ENCODE measurements at places on chromosomes 4 and X.

DNA sequence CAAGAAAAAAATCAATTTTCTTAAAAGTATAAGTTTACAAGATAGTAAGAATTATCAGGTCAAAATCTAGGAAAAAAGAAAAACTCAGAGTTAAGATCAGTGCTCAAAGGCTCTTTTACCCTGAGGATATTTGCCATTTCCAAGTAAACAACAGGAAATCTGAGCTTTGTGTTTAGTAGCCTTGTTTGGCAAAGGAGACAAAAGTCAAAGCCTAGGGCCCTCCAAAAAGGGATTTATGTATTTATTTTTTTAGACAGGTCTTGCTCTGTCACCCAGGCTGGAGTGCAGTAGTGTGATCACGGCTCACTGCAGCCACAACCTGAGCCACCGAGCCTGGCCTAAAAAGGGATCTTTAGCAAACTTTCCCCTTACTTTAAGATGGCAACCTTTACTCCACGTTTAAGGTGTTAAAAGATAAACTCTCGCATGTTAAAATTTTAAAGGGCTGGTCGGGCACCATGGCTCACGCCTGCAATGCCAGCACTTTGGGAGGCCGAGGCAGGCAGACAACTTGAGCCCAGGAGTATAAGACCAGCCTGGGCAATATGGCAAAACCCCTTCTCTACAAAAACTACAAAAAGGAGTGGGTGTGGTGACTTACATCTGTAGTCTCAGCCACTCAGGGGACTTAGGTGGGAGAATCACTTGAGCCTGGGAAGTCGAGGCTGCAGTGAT, 21.3 kb upstream of the OPHN1 start:
- DNase-seq: no peak

- no peak for DNase-seq
Measured at GRCh38 chrX:1442724-1443367, 9.9 kb downstream of the ASMTL start.

DNA sequence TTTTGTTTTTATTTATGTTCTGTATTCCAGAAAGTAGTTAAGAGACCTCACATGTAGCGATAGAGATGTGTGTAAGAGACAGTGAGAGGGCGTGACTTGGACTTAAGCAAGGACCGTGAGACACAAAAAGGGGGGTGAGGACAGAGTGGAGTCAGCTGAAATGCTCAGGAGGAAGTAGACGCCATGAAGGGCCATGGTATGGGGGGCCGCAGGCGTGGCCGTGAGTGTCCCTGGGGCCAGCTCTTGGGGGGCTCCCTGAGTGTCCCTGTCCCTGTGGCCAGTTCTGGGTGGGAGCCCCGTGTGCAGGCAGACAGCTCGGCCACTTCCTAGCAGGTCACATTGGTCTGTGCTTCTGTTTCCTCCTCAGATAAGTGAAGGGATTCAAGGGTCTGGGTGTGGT, 23.0 kb upstream of the MSANTD1 start:
- DNase-seq: no peak

GRCh38 chr4:55351824-55352223, 5.8 kb downstream of the SRD5A3 start:
- no peak for DNase-seq

DNA sequence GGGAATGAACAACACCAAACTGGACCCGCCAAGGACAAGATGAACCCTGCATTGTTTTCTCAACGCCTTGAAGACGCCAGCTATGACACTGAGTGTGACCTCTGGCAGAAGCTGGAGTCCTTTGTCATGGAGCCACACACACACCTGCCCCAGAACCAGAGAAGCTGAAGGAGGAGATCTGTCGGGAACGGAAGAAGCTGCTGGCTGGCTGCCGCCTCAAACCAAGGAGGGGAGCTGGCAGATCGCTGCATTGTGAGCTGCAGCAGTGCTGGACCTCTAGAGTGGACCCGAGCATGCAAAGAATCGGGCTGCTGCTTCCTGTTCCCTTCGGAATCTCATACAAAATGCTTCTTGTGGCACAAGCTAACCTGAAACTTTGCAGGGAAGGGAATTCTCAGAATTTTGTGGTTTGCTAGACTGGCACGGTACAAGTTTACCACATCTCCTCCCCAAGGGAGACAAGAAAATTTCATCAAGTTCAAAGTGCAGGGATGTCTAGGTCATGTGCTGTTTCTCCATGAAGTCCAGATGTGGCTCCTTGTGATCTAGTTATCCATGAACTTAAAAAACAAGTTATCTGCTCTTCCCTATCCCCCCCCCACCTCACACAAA, 23.4 kb upstream of the GLRB start:
- DNase-seq: no peak

DNA sequence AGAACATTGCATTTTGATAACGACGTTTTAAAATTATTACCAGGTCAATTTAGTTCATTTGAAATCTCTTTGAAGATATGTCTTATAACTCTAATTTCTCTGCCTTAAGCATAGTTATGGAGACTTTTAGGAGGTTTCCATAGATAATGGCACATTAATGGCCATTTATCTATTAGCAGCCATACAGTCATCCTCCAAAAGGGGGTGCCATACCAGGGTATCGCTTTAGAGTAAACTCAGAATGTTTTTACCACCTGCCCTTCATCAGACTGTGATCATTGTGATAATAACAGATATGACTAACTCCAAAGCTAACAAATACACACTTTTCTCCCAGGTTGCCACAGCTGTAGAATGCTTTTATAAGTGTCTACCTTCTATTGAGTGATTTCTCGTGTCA, 461.5 kb downstream of the FSTL5 start:
- DNase-seq: no peak

DNA sequence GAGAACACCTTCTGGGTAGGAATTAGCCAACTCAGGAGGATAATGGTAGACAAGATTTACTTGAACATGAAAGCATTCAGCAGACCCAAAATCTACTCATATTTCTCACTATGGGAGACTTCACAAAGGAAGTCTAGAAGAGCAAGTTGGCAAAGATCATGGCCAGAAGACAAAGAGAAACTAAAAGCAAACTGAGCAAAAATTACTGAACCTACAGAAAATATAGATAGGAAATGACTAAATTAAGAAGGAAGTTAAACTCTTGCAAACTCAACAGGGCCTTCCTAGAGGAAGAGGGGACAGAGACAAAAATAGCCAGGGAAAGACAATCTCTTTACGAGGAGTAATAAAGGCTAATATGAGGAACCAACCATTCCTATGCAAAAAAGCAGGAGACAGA, 18.7 kb downstream of the CORIN start:
- no peak for DNase-seq

- no peak for DNase-seq
Measured at GRCh38 chr4:133866328-133866699, 335.3 kb downstream of the PABPC4L start.

GRCh38 chrX:152902502-152902820, 4.6 kb downstream of the ZNF185 start:
- no peak for DNase-seq

- DNase-seq: peak; percentile 3
Measured at GRCh38 chrX:74293343-74293946, 10.5 kb upstream of the ZCCHC13 start.

DNA sequence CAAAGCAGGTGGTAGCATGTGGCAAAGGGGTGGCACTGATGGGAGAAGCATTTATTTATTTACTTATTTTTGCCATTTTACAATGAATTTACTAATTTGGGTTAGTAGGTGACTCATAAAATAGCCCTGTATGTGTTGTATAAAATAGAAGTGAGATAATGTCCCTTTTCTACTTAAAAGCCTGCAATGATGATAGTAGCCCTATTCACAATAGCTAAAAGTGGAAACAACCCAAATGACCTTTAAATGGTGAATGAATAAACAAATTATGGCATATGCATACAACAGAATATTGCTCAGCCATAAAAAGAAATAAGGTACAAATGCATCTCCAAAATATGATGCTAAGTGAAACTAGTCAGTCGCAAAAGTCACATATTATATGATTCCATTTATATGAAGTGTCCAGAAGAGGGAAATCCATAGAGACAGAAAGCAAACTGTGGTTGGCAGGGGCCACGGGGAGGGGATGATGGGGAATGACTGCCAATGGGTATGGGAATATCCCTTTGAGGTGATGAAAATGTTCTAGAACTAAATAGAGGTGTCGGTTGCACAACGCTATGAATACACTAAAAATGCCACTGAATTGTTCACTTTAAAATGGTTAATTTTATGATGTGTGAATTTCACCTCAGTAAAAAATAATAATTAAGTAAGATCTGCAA, 35.8 kb upstream of the FAM9C start:
- no peak for DNase-seq

DNA sequence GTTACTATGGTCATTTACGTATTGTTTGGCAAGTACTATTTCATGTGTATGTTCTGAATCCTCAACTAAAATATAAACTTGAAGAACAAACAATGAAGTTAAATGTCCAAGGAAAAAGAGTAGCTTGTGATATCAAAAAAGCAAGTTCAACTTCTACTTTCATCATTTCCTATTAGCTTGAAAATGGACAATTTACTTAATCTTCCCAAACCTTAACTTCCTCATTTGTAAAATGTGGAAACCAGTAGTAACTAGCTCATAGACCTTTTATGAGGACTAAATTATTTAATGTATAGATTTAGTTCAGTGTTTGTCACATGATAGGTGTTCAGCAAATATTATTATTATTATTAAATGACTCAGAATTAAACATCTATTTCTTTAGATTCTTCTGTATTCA, 276.8 kb upstream of the TET2 start:
- DNase-seq: no peak

DNA sequence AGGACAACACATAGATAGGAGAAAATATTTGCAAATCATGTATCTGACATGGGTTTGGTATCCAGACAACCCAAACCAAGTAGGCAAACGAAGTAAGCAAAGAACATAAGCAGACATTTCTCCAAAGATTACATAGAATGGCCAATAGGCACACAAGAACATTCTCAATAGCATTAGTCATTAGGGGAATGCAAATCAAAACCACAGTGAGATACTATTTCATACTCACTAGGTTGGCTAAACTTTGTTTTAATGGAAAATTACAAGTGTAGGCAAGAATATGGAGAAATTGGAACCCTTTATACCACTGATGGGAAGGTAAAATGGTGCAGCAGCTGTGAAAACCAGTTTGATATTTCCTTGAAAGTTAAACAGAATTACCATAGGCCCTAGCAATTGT, 74.7 kb downstream of the CHRNA9 start:
- DNase-seq: no peak

- DNase-seq: no peak
Measured at GRCh38 chr4:10179957-10180602, 63.5 kb upstream of the WDR1 start.

- no peak for DNase-seq
Measured at GRCh38 chrX:20026278-20026677, 35.4 kb upstream of the BCLAF3 start.

DNA sequence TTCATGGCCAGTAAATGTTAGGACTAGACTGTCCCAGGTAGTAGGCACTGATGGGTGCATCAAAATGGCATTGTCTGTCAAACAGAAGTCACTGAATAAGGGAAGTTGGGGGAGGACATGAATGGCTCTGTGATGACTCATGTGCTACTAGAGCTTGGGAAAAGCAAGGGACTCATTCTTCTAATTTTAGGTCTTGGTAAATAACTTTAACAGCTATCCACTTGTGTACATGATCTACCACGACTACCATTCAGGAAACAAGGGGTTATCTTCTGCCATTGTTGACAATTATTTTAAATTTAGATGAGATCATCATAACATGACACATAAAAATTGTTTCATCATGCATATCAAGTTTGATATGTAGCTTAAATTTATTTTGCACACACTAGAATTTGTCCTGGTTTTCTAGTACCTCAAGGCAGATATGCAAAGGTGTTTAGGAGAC, 6.3 kb downstream of the AREG start:
- DNase-seq: no peak
